ENCODE measurements at places on chromosomes 3 and 15.
A peak's percentile ranks its signal among the peaks of the same experiment; 100 is the strongest.

- no peak for DNase-seq
These were observed 87.4 kb downstream of the STAG1 start for GRCh38 chr3:136664771-136665170.

GRCh38 chr3:5036858-5037257, 57.6 kb downstream of the BHLHE40 start:
- DNase-seq = no peak

- DNase-seq = no peak
These were observed 393.6 kb upstream of the TPM1 start for GRCh38 chr15:62648954-62649353.

- no peak for DNase-seq
These were observed 276.6 kb downstream of the RPLP1 start for GRCh38 chr15:69729167-69729748.

DNA sequence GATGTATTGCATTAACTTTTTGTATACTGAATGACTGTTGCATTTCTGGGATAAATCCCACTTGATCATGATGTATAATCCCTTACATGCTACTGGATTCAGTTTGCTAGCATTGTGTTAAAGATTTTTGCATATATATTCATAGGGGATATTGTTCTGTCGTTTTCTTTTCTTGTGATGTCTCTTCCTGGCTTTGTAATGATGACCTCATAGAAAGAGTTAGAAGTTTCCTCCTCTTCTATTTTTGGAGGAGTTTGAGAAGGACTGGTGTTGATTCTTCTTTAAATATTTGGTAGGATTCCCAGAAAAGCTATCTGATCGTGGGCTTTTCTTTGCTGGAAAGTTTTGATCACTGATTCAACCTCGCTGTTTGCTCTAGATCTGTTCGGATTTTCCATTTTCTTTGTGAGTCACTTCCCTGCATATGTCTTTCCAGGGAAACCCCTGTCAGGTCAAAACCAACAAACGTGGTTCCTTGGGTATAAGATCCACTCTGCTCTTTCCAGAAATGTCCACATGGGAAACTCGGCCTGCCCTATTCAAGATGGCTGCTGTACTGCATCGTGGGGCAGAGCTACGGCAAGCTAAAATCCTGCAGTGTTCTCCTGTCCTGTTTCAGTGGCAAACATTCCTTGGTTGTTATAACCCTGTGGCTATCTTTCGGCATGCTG, 120.4 kb downstream of the GABRG3 start:
- no peak for DNase-seq

GRCh38 chr3:10855083-10855870, 39.2 kb downstream of the SLC6A11 start:
- no peak for DNase-seq

DNA sequence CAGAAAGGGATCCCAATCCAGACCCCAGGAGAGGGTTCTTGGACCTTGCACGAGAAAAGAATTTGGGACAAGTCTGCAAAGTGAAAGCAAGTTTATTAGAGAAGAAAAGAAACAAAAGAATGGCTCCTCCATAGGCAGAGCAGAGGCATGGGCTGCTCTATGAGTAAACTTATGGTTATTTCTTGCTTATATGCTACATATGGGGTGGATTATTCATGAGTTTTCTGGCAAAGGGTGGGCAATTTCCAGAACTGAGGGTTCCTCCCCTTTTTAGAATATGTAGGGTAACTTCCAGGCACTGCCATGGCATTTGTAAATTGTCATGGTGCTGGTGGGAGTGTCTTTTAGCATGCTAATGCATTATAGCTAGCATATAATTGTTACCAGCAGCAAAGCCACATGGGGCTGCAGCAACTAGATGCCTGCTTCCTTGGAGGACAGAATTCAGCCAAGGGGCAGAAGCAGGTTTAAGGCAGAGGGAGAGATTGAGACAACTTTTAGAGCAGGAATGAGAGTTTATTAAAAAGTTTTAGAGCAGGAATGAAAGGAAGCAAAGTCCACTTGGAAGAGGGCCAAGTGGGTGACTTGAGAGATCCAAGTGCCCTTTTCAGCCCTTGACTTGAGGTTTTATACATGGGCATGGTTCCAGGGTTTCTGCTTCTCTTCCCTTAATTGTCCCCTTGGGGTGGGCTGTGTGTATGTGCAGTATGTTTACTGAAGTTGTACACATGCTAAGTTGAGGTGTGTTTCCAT, 41.3 kb downstream of the METTL6 start:
- DNase-seq = no peak

DNA sequence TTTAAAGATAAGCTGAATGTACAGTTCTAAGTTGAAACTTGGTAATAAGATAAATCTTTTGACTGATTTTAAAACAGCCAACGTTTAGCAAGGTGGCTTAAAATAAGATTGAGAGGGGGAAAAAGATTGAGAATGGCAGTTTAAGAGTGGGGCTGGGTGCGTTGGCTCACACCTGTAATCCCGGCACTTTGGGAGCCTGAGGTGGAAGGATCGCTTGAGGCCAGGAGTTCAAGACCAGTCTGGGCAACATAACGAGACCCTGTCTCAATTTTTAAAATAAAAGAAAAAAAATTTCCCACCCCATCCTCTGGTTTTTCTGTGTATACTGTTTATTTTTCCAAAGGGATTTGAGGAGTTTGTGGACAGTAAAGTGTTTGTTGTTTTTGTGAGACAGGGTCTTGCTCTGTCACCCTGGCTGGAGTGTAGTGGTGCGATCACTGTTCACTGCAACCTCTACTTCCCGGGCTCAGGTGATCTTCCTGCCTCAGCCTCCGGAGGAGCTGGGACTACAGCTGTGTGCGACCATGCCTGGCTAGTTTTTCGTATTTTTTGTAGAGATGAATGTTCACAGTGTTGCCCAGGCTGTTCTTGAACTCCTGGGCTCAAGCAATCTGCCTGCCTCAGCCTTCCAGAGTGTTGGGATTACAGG, 3.0 kb downstream of the MAPK6 start:
- DNase-seq = no peak

GRCh38 chr3:127748754-127749327, 73.5 kb downstream of the MGLL start:
- DNase-seq = peak; percentile 63

GRCh38 chr3:37673401-37673800, 188.3 kb upstream of the CTDSPL start:
- no peak for DNase-seq

GRCh38 chr15:40287968-40288367, 5.1 kb upstream of the ANKRD63 start:
- DNase-seq = no peak

- no peak for DNase-seq
These were observed 70.4 kb upstream of the DLG1 start for GRCh38 chr3:197368821-197369220.

- no peak for DNase-seq
These were observed 278.7 kb upstream of the SOX2 start for GRCh38 chr3:181432992-181433391.

All from cerebellar cortex (tissue), 1 donor.